ENCODE measurements at places on chromosomes 1 and 21. TPM values are rescaled to one million over a fixed set of nuclear protein-coding genes. Genes with fewer than 3 reads are reported as not detected.

KCNN3 gene
- polyA plus RNA-seq: 0.09 TPM

LCE1D gene
- polyA plus RNA-seq: not detected

FCGR3B gene
- polyA plus RNA-seq: not detected

AGO1 gene
- polyA plus RNA-seq: 17.6 TPM

BTBD19 gene
- polyA plus RNA-seq: 6.9 TPM

CDC42 gene
- 400 TPM for polyA plus RNA-seq

LYPD8 gene
- polyA plus RNA-seq: not detected

RGS8 gene
- polyA plus RNA-seq: not detected

VANGL2 gene
- 3.4 TPM for polyA plus RNA-seq

EFHD2 gene
- 30.4 TPM for polyA plus RNA-seq

TPTE gene
- polyA plus RNA-seq: not detected

DNA sequence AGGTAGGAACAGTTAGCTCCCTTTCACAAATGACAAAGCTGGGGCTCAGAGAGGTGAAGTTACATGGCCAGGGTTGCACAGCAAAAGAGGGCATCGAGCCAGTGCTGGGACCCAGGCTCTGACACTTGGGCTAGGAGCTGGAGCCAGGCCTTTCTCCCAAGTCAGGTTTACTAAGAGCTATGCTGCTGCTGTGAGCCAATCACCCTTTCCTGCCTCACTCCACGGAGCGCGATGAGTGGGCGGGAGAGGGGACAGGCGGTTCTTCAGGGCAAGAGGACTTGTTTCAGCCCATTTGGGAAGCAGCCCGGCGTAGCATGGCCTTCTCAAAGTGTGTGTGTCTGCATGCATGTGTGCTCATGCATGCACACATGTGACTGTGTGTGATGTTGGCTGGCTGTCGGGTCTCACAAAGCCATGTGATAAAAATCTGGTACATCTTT lies 10.6 kb downstream of the ID3 start:
- DNase-seq: no peak

DNA sequence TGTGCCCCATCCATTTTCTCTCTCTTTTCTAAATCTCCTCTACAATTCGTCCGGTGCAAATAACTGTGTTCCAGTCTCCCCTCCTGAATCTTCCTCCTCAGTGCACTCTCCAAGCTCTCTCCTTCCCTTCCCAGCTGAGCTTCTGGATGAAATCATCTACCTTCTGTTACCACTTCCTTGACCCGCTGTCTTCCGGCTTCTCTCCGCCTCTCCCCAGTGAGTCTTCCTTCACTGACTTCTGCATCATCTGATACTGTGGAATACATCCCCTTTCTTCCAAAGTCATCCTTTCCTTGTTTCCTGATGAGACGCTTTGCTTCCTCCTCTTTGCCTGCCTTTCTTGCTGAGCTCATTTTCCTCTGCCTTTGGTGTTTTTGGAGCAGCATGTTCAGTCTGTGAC lies 96.9 kb downstream of the MAB21L3 start:
- DNase-seq: no peak

GRCh38 chr1:204323887-204324286 lies 35.8 kb downstream of the PLEKHA6 start:
- no peak for DNase-seq

- no peak for DNase-seq
These were observed 313.0 kb downstream of the RWDD3 start for GRCh38 chr1:95547005-95547404.

DNA sequence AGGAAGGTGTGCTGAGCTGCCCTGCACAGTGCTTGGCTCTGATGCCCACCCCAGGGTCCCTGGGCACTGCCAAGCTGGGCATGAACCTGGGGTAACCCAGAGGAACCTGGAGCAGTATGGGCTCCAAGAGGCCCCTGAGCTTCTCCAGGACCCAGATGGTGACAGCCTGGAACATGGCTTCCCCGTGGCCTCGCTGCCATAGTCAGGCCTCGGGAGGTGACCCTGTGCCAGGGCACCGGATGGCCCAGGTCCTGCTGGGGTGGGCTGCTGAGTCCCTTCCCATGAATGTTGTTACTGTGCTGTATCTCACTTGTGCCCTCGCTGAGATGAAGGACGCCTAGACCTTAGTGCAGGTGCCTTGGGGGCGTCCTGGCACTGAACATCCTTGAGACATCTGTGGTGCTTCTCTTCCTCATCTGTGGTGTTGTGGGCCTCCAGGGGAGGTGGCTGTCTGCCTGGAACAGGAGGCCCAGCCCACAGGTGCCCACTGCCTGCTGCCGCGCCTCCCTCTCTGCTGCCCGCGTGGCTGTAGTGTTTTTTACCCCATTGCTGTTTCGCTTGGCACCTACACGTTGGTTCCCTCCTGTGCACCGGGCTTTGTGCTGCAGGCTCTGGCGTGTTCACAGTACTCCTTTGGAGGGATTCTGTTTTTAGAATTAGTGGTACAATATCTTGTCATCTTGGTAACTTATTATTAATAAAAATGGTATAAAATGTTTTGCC lies 160.3 kb downstream of the PCBP3 start:
- no peak for DNase-seq

GRCh38 chr1:32984455-32985171 lies 20.0 kb upstream of the RNF19B start:
- DNase-seq: no peak

DNA sequence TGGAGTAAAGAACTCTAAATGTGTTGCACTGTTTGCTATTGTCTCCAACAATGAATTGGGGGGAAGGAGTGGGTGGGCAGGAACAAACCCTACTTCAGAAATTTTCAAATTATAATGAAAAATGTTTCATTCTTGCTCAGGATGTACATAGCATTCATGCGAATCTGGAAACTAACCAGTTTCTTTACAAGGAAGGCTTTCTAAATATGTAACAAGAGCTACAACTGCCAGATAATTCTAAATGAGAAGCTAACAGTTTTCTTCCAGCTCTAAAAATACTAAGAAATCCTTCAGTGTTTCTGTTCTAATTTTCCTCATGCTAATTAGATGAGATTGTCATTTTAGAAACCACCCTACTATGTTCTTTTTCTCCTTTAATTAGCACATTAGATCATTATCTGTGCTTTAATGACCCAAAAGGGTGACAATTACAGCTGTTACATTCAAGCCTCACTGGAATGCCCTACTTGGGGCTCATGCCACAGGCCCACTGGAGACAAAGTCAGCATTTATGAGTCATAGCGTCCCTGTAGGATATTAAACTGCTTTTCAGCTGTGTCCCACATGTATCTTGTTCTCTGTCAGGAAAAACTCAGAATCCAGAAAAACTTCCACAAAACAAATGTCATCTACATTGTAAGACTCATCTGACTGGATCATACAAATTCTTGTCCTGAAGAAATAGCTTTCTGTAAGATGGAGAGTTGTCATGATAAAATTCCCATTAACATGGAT lies 804.6 kb upstream of the CXADR start:
- no peak for DNase-seq

DNA sequence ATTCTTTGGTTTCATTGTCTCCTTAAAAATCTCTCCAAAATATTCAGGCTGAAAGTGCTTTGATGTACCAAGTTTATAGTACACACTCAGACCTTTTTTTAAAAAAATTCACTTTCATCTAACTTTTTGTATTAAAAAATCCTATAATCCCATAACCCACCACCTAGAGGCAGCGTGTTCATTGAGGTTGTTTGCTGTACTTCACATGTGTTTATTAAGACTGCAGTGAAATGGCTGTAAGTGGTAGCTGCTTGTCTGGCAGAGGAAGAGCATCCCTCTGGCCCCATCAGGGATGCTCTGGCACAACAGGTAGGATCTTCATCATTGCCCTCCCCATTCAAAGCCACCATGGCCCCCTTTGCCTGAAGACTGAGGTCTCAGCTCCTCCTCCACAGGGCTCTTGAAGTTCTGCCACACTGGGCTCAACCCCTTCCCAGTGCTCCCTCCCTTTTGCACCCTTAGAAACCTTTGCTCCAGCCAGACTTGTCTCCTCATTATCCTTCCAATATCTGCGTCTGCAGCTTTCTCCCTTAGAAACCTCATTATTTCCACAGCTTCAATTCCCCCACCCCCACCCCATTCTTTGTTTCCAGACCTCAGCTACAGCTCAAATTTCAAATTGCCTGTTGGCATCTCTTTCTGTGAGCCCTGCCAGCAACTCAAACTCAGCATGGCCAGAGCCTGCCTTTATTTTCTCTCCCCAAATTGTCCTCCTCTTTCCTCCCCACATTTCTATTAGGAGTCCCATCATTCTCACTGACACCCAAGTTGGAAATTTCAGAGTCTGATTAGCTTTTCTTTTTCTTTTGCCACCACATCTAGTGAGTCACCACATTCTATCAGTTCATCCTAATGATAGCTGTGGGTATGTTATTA lies 369.6 kb upstream of the USP24 start:
- DNase-seq: no peak

- no peak for DNase-seq
These were observed 1.2 kb downstream of the BMP8B start for GRCh38 chr1:39787468-39787867.

DNA sequence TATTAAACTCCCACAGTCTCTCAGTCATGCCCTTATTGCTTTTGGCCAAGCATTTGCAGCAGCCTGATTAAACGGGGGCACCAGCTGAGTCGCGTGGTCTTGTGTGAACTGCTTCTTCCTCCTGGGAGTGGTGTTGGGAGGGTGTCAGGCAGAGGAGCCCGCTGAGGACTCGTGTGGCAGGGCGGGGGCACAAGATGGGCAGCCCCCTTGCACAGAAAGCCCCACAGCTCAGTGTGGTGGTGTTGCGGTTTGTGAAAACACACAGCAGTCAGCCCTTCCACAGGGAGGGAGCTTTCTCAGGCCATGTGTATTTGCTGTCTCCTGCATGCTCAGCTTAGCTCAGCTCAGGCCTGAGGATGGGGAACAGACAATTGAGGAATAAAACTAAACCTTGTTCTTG lies 22.4 kb downstream of the PEX14 start:
- DNase-seq: no peak

DNA sequence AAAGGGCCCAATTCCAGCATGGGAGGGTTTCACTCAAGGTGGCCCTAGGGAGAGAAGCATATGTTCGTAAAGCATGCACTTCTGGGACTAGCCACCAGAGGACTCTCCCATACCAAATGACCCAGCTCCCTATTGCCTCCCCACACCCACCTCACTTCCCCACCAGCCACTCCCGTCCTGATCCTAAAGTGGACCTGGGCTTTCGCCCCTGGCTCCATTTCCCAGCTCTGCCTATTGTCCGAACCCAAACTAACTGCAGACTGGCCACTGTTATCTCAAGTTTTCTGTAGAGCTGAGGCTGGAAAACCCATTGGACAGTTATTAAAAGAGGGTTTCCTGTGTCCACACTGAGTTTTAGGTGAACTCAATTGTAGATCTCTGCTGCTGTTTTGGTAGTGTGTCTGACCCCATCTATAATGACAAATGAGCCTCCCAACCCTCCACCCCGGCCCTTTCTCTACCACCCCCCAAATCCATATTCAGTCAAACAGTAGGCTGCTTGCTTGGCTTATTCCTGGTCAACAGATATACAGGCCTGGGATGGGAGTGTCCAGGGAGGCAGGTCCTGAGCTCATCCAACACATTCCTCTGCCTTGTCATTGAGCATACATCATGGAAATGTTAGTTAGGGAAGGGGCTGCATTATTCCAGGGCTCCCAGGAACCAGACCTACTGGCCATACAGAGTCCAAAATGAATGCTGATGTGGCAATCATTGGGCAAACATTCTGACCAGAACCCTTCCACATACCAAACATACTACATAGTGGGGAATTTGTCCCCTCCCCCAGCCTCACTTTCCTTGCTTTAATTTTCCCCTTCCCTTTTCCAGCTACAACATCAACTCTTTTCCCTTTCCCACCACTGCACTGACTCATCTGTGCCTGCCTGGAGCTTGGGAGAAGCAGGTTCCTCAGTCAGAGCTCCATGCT lies 59.2 kb downstream of the ABCA4 start:
- DNase-seq: peak; percentile 57

- DNase-seq: no peak
These were observed 48.5 kb upstream of the ACOT11 start for GRCh38 chr1:54499360-54500106.
